ENCODE measurements at places on chromosomes 7 and 10.

DNA sequence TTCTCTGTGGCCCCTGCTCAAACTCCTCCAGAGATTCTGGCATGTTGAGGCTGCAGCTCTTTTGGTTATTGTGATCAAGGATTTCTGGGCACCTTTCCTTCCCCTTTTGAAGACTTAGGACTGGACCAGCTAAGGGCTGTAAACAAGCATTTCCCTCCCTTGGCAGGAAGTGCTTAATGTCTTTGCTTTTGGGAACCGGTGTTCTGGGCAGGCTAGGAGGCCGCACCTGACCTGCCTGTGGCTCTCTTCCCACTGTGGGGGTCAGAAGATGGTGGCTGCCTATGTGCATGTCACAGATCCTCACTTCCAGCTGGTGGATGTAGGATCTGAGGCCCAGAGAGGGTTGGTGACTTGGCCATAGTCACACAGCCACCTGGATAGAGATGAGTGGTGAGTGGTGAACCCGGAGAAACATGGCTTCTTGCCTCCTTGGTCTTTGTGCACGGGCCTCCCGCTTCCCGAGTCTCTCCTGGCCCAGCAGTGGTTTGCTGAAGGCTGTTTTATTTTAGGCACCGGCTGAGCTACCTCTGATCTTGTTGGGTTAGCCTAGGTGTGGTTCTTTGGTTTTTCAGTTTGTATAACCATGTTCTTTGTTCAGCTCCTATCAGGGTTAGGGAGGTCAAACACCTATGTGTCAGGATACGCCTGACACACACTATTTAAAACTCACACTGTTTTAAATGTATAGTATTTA is 82.0 kb downstream of the GRK5 start:
- DNase-seq, result no peak

DNA sequence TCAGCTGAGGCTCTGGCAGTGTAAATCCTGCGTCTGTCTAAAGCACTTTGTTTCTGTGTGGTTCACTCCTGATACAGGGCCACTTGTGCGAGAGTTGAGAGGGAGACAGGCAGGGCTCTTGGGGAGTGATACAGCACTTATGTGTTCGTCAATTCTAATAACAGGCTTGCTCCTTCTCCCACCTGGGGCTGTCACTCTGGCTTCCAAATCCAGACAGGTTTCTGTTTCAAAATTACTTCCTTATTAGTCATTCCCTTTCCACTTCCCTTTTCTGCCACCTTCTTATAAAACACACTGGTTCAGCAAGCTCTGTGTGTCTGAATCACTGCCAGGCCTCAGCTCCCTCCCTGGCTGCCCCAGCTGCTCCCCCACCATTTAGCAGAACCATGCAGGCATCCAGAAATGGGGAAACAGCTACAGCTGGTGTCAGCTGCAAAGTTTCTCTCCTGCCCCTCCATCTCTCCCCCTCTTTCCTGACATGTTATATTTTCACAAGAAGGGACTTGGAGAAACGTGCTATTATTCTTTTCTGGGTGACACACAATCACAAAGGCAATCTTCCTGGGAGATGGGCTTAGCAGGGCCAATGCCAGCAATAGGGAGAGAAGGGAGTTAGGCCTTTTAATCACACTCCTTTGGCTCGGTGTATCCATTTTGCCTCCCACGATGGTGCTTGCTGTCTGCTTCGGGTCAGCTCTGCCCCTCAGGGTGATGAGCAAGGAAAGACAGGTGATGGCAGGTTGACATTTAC is 58.4 kb upstream of the ZNRF2 start:
- DNase-seq, result peak; percentile 95

GRCh38 chr7:17952387-17952786 is 12.1 kb upstream of the SNX13 start:
- peak; percentile 57 for DNase-seq

- no peak for DNase-seq
These were observed 75.4 kb downstream of the NOC3L start for GRCh38 chr10:94287336-94287735.

- DNase-seq, result no peak
These were observed at the start of gene VIPR2 for GRCh38 chr7:159144758-159145489. TSS of gene VIPR2 (minus strand) at chr7:159144867. CDS start at chr7:159144771, 96 bp downstream.

GRCh38 chr7:28358423-28358868 is 53.9 kb upstream of the CREB5 start:
- no peak for DNase-seq
